ENCODE measurements at places on chromosomes 6 and 20.

DNA sequence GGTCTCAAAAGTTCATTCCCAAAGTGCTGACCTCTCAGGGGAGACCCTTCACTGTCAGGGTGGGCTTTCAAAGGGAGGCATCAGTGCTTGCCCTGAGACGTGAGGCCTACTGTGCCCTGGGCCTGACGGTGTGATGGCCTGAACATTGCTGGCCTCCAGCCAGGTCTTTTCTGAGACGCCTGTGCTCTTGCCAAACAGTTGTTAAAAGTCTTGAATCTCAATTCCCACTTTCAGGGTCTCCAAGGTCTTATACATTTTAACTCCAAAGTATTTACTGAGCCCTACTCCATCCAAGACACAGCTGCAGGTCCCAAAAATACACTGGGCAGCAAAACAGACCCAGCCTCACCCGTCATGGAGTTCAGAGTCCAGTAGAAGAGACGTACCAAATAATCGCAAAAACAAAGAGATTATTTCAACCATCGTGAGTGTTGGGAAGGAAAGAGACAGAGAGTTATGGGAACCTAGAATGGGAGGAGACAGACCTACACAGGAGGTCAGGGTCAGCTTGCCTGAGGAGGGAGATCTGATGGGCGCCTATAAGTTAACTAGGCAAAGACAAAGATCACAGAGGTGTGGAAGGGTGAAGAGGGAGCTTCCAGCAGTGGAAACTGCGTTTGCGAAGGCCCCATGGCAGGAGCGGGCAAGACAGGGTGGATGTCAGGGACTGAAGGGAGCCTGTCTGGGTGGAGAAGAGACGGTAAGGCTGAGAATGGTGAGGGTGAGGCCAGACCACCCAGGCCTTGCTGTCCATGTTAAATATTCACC lies 446.3 kb downstream of the PREX1 start:
- no peak for DNase-seq

GRCh38 chr20:20216941-20217340 lies 151.0 kb upstream of the INSM1 start:
- DNase-seq: no peak

- DNase-seq: peak; percentile 11
These were observed at the start of gene FLRT3 for GRCh38 chr20:14337400-14338171. Gene FLRT3, minus strand, starts transcription at chr20:14337612. Its CDS starts 10,106 bp downstream, at chr20:14327506.

DNA sequence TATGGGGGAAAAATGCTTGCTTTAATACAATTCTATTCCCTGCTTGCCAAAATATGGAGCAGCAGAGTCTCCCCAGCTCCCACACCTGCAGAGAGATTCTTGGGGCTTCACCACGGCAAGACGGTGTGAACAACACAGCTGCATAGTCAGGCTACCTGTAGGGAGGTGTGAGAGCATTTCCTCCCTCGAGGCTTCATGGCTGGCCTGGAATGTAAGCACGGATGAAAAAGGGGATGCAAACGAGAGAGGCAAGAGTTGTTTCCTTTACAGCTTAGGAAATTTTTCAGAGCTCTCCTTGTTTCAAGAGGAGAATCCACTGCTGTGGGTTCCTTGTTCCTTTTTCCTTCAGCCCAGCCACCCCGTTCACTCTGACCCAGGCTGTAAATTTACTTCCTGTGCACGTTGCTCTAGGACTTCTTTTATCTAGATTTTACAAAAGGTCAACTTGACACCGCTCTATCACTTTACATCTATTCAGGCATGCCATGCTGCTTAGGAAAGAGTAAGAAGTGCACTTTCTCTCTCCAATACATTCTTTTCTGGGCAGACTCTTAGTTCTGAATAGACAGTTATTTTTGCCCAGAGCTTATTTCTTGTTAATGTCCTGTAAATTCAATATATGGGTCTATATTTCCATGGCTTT lies 197.1 kb downstream of the KHDC1L start:
- DNase-seq: no peak

GRCh38 chr6:119814609-119815400 lies 465.2 kb upstream of the MAN1A1 start:
- no peak for DNase-seq

DNA sequence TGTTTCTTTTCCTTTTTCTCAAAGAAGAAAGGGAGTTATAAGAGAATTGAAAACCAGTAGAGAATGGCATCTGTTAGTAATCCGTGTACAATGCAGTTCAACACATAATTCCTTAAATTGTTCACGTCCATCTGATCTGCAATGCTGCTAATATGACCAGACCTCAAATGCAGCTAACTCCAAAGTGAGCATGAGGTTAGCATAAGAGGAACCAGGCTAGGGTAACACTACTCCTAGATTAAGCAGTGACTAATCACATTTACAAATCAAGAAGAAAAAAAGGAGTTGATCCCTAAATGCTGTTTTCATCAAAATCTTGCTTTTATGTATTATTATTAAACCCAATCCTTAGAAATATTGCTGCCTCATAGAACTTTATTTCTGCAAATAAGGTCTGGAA lies 432.7 kb upstream of the ARID1B start:
- no peak for DNase-seq

DNA sequence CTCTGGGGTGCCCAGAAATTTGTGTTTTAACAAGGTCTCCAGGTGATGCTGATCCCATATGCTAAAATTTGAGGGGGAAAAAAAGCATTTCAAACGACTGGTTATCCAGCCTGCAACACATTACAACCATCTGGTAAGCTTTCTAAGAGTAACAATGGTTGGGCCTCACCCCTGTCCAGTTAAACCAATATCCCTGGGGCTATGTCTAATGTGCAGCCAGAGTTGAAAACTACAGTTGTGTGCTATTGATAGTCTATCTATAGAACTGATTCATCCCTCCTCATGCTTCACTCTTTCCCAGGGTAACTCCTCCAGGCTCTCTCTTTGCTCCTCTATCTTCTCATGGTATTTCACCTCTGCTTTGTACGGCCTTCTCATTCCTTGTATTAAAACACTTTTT lies 458.3 kb downstream of the MMUT start:
- DNase-seq: no peak

- DNase-seq: no peak
These were observed 330.5 kb downstream of the EPHA7 start for GRCh38 chr6:93088621-93089501.

GRCh38 chr6:133240511-133241085 lies 559 bp upstream of the EYA4 start:
- DNase-seq: no peak

GRCh38 chr6:12546410-12547002 lies 170.1 kb upstream of the PHACTR1 start:
- DNase-seq: no peak

Measured in memory B cell (primary cell).